ENCODE measurements at places on chromosomes 3 and 15.
A peak's percentile ranks its signal among the peaks of the same experiment; 100 is the strongest.

DNA sequence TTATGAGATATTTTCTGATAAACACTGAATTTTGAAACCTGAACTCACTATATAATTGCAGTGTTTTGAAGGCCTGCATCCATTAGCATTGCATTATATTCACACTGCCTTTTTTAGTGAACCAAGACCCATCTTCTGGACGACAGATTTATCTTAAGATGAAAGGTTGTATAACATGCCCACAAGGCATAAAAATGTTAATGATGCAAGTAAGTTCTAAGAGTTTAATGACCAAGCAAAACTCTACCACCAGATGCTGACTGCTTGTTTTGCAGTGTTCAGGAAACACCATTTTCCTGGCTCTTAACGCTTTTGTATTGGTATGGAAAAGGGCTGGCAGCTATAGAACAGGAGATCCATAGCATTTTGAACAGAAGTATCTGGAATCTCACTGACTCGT, 46.1 kb downstream of the USP50 start:
- DNase-seq = no peak

DNA sequence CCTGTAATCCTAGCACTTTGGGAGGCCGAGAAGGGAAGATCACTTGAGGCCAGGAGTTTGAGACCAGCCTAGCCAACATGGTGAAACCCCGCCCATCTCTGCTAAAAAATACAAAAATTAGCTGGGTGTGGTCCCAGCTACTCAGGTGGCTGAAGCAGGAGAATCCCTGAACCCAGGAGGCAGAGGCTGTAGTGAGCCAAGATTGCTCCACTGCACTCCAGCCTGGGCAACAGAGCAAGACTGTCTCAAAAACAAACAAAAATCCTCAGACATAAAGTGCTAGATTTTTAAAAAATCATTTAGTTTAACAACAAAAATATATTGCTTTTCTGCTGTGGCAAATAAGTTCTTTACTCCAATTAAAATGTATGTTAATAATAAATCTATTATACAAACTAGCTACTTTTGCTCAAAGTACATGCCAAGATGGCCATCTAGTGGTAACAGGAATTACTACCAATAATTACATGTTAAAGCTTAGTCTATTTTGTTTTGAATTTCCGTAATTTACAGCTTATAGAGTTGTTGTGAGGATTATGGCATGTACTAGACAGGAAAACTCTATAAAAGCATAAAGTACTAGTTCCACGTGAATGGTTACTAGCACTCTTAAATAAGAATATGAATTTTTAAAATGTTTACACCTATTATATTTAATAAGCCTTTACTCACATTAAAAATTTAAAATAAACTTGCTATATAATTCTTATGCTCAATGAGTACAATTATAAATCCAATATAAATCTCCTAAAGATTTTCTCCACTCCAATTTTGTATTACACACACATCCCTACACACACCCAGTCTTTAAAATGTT, 39.0 kb downstream of the GABPB1 start:
- DNase-seq = no peak

DNA sequence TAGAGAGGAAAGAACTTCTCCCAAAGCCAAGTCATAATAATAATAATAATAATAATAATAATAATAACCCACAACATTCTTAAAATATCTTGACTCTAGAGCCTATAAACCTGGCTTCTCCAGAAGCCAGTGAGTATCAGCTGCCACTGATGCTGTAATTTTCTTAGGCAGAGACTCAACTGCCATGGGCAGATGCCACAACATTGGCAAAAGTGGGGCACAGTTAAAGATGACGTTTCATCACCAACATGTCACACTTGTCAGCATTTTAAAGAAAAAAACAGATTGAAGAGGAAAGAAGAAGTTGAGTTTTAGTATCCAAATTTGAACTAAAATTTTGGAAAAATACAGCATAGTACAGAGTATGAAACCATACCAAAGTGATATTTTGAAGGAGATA, 265.0 kb downstream of the ZMAT3 start:
- no peak for DNase-seq

GRCh38 chr3:152211655-152212054, 57.1 kb upstream of the MBNL1 start:
- no peak for DNase-seq

- DNase-seq = peak; percentile 74
These were observed 11.4 kb downstream of the NEK10 start for GRCh38 chr3:27357665-27358258.

GRCh38 chr3:52930748-52931147, 33.4 kb upstream of the STIMATE start:
- DNase-seq = no peak

- peak; percentile 40 for DNase-seq
These were observed 3.1 kb downstream of the MYRIP start for GRCh38 chr3:39812537-39812936.

DNA sequence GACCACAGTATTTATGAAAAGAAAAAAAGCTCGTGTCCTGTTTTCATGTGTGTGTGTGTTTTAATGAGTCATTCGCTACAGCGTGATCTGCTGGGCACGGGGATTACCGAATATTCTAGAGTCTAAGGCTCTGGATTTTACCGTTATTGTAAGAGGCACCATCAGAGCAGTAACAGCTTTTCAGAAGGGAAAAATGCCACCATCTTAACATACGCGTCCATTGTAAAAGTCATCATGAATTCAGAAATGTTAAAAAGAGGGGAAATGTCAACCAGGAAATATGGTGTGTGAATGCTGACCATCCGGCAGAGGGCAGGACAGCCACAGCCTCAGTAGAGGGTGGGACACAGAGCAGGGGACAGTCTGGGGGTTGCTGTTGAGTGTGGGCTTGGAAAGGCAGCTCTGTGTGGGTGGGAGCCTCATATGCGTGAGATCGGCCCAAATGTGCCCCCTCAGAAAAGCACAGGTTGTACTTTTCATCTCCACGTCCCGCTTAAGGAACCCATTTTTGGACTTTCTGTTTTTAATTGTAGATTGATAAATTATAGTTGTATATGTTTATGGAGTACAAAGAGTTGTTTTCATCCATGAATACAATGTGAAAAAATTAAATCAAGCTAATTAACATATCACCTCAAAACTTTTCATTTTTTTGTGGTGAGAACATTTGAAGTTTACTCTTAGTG, 69.6 kb downstream of the ASB7 start:
- no peak for DNase-seq

DNA sequence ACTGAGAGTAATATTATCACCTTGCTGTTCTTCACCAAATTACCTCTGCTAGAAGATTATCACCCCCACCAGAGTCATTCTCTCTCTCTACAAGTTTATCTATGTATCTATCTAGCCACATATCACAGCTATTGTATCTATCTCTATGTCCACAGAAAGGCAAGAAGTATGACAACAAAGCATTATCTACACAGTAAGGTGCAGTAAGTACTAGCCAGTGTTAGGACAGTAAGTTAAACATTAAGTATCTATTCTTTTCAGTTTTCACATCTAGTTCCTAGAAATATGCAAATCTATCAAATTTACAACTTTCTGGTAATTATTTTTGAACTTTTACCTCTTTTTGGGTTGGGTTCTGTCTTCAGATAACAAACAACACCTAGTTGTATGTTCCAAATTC, 26.5 kb upstream of the XXYLT1 start:
- DNase-seq = no peak

DNA sequence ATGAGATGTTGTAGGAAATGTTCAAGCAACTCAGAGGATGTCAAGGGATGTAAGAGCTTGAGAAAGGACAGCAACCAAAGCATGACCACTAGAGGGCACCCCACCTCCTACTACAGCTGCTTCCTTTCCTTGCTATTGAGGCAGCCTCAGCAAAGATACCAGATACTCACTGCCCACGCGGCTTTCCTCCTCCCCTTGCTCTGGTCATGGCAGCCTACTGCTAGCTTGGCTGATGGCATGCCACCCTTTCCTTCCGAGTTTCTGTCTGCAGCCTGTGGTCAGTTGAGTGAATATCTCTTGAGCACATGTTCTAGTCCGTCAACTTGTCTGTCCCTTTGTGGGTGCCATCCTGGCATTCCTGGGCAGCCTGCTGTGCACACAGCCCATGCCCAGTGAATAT, 4.4 kb upstream of the CXCR6 start:
- peak; percentile 85 for DNase-seq

DNA sequence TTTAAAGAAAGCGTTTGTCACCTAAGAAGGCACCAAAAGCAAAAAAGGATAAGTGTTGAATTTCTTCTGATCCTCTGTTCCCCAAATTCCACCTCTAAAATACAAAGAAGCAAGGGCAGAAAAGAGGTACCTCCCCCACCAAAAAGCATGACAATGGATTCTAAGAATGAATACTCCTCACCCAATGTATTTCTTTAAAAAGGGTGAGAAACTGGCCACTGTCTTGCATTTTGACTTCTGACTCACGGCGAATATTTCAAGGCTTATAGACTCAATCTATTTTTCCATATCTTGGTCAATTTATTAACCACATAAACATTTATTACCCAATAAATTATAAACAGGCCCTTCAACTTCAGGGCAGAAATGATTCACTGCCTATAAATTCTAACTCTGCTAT, 131.1 kb downstream of the NR1I2 start:
- DNase-seq = no peak

- no peak for DNase-seq
These were observed 3.5 kb downstream of the TEX55 start for GRCh38 chr3:119149484-119149883.
